ENCODE measurements at places on chromosomes 16 and 17.
A peak's percentile ranks its signal among the peaks of the same experiment; 100 is the strongest.

- no peak for DNase-seq
These were observed 93.4 kb upstream of the GSE1 start for GRCh38 chr16:85519540-85520231.

DNA sequence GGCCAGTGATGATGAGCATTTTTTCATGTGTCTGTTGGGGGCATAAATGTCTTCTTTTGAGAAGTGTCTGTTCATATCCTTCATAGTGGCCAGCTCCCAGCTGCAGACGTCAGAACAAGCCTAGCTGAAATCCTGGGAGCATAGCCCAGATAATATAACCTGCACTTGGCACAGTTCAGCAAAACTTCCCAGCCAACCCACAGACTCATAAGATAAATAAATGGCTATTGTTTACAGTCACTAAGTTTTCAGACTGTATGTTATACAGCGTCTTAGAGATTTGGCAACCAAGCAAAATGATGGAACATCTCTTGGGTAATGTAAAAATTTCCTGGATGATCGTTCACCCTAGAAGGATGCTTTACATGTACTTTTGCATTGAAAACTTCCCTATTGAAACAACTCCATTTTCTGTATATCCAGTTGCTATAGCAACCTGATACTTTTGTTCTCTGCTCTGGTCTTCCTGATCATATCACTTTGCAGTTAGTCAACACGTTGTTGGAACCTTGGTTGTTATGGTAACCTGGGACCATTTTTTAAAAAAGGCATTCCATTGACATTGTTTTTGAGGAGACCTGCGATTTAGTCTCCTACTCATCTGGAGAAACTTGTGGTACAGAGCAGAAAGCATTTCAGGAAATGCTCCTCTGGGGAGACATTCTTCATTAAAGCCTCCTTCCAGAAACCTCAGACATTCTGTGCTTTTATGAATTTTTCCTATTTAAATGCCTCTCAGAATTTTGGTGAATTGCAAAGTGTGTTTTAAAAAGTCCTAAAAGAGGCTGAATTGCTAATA, 378.7 kb downstream of the HS3ST4 start:
- DNase-seq = no peak

DNA sequence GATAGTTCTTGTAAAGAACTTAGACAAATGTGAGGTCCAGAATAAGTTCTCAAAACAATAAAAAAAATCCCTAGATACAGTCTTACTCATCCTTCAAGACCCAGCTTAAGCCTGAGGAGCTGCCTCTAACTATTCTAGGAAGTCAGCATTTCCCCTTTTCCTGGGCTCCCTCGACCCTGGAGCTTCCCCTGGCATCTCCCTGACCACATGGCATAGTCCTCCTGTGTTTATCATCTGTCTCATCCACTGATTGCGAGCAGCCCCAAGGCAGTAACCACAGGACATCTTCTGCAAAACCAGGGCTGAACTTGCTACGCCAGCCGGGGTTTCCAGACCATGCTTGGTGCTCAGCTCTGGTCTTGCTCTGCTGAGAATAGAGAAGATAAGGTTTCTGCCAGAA, 36.7 kb upstream of the NLRP1 start:
- DNase-seq = no peak

GRCh38 chr17:67279115-67279514, 34.1 kb upstream of the HELZ start:
- no peak for DNase-seq

GRCh38 chr17:14197586-14197985, 39.1 kb downstream of the CDRT15 start:
- no peak for DNase-seq

DNA sequence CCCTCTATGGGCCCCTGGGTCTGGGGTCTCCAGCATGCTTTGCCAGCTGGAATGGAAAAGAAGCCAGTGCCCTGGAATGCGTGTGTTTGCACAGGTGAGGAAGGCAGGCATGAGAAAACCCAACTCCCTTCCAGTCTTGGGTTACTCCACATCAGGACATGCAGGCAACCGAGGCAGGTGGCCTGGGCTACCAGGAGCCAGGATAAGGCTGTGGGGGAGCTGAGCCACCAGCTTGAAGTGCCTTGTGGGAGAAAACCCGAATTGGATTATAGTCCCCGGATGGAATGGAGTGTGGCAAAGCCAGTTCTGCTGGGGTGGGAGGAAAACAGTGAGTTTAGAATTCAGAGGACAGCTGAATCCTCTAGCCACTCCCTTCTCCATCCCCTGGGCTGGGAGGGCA, 7.2 kb downstream of the SRCIN1 start:
- DNase-seq = peak; percentile 10

All from fibroblast of gingiva (primary cell).